D721Med (cell line): ENCODE measurements at places on chromosomes 3 and 15.
A peak's percentile ranks its signal among the peaks of the same experiment; 100 is the strongest.

DNA sequence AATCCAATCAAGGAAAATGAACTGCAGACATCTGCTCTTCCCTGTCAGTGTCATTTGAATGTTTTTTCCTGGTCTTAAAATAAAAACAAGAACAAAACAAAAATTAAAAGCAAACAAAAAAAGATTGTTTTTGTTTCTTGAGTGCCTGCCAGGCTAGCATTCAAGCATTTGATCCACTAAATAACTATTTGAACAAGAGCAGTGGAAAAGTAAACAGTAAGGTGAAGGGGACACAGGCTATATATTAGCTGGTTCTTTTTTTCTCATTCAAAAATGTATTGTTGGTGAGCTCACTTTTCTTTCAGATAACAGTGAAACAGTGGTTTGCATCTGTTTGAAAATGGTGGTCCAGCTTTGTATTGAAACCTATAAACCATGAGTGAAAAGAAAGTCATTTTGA lies 586.9 kb upstream of the SGO1 start:
- DNase-seq, result no peak

GRCh38 chr15:66820481-66821176 lies 118.6 kb downstream of the SMAD6 start:
- no peak for DNase-seq

GRCh38 chr15:39804026-39804425 lies 21.4 kb upstream of the FSIP1 start:
- no peak for DNase-seq

DNA sequence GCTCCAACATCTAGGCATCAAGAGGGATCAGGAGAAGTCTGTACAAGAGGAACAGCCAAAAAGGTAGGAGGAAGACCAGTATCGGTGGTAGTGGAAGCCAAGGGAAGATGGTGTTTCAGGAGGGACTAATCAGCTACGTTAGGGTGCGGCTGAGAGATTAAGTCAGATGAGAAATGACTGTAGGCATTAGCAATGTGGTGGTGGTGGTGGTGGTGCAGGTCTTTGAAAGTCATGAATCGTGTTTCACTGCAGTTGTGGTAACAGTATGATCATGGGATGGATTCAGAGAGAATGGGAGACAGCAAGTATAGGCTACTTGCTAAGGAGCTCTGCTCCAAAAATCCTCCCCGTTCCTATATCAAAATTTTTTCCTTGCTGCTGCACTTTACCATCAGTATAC lies 35.5 kb downstream of the ASTE1 start:
- no peak for DNase-seq

- DNase-seq, result no peak
Measured at GRCh38 chr3:138941259-138941885, 5.6 kb downstream of the FOXL2 start.

DNA sequence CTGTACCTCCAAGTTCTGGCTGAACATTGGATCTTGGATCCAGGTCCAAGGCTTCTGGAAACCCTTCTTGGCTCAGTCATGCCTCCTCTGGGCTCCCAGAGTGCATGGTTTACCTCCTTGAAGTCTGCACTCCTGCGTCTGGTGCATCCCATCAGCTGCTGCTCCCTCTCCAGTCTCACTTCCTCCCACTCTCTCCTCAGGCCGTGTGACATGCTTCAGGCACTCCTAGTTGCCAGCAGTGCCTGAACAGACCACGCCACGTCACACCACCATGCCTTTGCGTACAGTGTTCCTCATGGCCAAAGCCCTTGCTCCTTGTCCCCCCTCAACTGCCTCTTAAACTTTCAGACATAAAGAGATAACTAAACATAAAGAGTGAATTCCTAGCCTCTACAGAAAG lies 5.7 kb downstream of the GPR27 start:
- no peak for DNase-seq

- DNase-seq, result no peak
Measured at GRCh38 chr15:92637626-92638025, 17.9 kb downstream of the FAM174B start.

- no peak for DNase-seq
Measured at GRCh38 chr3:177598097-177598833, 401.0 kb upstream of the TBL1XR1 start.

DNA sequence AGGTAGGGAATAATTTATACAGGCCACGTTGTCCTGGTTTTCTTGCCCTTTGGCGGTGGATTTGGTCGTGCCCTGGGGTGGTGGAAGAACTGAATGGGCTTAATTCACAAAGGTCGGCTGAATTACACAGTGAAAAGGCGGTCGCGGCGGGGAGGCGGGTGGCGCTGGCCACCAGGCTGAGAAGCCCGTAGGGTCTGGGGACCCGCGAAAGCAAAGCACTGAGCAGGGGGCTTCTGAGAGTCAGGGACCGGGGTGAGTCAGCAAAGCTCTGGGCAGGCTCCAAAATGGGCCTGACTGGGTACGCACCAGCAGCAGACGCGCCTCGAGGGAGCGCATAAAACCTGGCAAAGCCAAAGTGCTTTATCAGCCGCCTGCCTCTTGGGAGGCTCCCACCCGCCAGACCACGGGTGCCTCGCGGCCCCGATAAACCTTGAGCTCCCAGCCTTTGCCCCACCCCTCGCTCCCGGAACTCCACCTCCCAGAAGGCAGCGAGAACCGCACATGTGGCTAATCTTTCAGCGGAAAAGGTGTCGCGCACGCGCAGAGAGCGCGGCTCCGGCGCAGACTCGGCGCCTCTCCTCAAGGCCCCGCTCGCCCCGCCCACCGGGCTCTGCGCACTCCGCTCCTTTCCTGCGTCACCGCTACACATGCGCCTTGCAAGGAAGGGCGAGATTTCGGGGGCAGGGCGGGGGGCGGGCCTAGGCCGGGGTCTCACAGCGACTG lies 377 bp upstream of the ABCF3 start:
- peak; percentile 94 for DNase-seq

DNA sequence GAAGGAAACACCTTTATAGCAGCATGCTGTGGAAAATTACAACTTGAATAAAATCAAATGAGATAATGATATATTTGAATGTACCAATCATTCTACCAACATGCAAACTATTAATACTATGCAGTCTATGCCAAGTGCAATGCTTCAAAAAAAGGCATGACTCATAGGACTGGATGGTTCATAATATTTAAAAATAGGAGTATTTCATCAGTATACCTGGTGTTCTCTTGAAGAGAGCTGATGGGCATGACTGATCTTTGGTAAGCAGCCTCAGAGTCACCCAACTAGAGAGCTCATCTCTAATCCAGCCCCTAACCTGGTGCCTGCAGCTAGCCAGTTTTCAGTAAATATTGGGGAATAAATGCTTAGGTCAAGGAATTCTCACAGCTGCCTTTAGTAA lies 434.7 kb upstream of the ARRDC4 start:
- DNase-seq, result no peak

- no peak for DNase-seq
Measured at GRCh38 chr3:84974347-84974746, 15.6 kb downstream of the CADM2 start.

- no peak for DNase-seq
Measured at GRCh38 chr3:46221938-46222337, 13.8 kb upstream of the CCR1 start.

DNA sequence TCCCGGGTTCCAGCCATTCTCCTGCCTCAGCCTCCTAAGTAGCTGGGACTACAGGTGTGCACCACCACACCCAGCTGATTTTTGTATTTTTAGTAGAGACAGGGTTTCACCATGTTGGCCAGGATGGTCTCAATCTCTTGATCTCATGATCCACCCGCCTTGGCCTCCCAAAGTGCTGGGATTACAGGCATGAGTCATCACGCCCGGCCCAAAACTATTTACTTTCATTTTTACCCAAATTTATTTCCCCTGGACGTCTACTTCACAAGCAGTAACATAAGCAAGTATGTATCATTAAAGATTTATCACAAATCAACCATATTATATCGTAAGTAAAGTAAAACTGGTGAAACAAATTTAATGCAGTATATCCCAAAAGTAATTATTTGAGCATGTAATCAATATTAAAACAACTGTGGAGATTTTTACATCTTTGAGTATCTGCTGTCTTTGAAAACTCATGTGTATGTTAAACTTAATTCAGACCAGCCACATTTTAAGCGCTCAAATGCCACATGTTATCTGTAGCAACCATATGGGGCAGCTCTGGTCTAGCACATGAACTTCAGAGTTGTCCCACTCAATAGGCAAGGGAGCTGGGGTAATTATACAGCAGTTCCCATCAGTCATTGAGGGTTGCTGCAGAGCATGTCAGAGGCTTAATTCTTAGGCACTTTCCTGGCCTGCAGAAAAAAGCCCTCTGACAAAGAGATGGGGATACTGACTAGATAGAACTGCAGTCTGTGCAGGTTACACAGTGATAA lies 185.7 kb upstream of the CTDSPL start:
- DNase-seq, result no peak

DNA sequence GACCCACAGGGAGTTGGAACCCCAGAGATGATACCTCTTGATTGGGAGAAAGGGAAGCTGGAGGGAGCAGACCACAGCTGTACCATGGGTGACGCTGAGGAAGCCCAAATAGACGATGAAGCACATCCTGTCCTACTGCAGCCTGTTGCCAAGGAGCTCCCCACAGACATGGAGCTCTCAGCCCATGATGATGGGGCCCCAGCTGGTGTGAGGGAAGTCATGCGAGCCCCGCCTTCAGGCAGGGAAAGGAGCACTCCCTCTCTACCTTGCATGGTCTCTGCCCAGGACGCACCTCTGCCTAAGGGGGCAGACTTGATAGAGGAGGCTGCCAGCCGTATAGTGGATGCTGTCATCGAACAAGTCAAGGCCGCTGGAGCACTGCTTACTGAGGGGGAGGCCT lies 201.1 kb downstream of the AKAP13 start:
- no peak for DNase-seq

DNA sequence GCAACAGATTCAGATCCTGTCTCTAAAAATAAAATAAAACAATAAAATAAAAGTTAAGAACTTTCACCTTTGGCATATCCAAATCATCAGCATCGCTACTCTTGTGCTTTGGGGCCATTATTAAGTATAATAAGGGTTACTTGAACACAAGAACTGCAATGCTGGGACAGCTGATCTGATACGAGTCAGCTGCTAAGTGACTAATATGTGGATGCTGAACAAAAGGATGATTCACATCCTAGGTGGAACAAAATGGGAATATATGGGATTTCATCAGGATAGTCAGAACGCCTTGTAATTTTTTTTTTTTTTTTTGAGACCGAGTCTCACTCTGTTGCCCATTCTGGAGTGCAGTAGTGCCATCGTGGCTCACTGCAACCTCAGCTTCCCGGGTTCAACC lies 29.7 kb downstream of the BUB1B start:
- DNase-seq, result no peak

DNA sequence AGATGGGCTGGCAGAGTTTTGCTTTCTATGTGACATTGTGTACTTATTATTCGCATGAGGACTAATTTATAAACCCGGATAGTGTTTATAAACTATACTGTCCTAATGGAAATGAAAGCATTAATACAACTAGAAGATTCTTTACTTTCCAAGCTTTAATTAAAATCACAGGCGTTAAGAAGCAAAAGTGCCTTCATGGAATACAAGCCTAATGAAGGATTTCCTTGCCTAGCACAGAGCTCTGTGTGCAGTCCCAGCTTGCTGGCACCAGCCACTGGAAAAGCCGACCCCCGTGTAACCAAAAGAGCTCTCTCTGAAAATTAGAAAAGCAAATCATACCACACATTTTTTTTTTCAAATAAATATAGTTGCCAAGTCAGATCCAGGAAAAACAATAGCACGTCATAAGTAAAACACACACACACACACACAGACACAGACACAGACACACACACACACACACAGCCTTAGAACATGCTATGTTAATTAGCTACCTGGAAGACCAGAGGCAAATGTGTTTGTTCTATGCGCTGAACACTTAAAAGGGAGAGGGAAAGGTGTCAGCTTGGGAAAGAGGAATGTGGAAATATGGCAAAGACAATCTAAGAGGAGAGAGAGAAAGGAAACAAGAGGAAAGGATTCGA lies 1084.2 kb downstream of the TUSC7 start:
- DNase-seq, result no peak

DNA sequence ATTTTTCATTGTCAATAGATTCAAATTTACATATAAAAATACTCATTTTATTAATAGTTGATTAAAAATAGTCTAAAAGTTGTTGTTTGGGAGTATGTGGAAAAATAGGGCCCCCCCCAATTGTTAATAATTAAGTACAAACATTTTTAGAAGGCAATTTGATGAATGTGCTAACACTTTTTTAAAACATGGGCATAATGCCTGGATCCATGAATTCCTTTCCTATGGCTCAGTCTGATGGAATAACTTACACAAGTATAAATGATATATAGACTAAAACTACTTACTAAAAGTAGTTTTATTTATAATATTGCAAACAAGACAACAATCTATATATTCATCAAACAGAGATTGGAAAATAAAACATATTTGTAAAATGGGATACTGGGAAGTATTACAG lies 247.2 kb upstream of the LRRN1 start:
- DNase-seq, result no peak

DNA sequence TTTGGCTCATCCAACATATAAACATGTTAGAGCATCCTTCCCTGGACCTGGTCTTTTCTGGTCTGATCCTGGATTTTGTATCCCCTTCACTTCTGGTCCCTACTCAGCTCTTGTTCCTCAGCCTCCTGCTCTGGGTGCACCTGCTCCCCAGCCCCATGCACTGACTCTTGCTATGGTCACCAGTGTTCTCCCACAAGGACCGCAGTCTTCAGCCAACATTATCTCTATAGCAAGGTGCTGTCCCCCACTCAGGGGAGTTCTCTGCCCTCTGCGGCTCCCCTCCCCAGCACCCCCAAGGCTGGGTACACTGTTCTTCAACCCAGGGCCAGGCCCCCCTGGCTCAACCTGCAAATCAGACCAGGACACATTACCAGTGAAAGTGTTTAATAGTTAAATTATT lies 80.2 kb downstream of the SEC22A start:
- DNase-seq, result no peak

DNA sequence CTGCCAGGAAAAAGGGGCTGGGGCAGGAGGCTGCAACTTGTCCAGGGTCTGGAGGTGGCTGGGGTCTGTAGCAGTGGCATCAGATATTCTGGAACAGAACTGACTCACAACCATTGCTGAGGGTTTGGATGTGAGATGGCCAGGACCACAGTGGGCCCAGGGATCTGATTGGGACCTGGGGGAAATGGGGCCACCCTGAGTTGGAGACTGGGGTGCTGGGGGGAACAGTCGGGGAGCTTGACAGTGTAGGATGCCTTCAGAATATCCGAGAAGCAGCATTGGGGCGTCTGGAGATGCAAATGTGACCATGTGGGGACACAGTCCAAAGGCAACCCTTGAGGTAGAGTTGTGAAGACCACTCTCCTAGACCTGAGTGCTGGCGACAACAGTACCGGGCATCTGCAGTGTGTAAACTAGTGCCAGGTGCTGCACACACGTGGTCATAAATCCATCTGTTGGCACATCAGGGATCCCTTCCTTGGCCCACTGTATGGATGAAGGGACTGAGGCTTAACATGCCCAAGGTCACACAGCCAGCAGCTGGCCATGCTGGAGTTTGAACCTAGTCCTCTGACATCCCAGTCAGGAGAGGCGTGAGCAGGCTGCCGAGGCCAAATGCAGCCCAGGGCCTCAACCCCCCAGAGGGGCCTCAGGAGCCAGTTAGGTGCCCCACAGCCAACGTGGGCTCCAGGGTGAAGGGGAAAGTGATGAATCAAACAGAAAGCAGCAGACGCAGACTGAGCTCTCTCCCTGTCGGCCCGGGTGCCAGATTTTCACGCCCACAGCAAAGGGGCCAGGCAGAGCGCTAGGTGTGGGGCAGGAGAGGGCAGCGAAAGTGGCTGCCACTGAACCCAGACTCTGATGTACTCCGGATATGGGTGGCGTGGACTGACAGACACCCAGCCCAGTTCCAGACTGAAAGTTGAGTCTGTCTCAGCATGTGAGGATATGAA lies 18.8 kb downstream of the HEMK1 start:
- DNase-seq, result no peak

GRCh38 chr3:66572938-66573710 lies 72.3 kb upstream of the LRIG1 start:
- DNase-seq, result no peak
